ENCODE measurements at places on chromosomes 1 and 21.

- no peak for DNase-seq
Observed at GRCh38 chr1:187051618-187052232, 223.0 kb downstream of the PLA2G4A start.

DNA sequence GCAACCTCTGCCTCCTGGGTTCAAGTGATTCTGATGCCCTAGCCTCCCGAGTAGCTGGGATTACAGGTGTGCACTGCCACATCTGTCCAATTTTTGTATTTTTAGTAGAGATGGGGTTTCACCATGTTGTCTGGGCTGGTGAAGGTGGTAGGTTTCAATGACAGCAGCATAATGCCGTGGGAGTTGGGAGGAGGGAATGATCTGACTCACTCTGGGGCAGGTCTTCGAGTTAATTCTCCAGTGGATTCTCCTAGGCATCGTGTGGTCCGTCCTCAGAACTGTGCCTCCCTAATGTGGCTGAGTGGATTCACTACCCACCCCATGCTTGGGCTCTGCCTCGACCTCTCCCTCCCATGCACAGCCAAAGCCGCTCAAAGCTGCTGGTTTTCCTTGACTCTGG, 1.7 kb upstream of the GPR37L1 start:
- DNase-seq = no peak

- no peak for DNase-seq
Observed at GRCh38 chr1:54610048-54610447, 13.3 kb downstream of the FAM151A start.

DNA sequence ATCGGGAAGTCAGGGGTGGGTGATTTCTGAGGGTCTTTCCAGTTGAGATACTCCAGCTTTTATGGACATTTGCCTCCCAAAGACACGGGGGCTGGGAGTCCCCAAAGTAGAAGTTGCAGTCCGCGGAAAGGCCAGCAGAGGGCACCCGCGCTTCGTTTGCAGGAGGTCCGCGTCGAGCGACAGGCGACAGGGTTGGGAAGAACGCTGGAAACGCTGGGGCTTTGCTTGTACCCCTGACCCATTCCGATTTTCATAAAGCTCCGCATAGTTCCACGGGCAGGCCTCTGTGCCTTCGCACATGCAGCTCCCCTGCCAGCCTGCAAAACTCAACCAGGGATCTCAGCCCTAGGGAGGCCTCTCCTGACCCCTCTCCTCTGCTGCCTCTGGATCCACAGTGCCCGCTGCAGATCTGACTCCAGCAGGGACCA, 44.2 kb upstream of the LAPTM5 start:
- DNase-seq = peak; percentile 83

DNA sequence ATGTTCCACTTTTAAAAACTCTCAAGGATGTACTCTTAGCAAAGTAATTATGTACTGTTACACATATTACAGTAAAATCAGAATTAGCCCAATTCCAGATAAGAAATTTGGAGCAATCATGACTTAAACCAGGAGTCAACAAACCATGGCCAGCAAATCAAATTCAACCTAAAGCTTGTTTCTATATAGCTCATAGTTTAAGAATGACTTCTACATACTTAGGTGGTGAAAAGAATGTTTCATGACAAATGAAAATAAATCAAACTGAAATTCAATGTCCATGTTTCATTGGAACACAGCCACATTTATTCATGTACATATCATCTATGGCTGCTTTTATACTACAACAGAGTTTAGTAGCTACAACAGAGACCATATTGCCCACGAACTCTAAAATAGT, 35.1 kb downstream of the FRRS1 start:
- DNase-seq = no peak

GRCh38 chr1:170978371-170978910, 43.1 kb downstream of the MROH9 start:
- no peak for DNase-seq

DNA sequence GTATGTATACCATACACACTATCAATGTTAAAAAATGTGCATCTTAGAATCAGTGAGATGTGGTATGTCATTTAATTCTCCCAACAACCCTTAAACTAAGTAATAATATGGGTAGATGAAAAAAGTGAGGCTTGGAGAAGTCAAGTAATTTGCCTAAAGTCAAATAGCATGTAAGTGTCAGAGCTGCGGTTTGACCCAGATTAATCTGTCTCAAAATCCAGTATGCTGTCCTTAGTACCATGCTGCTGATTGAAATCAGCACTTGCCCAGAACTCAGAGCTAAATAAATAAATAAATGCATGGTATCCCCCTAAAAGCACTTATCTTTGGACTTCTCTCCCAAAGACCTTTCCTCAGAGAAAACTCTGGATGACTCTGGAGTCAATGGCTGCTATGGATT, 16.7 kb downstream of the BCL9 start:
- DNase-seq = no peak

DNA sequence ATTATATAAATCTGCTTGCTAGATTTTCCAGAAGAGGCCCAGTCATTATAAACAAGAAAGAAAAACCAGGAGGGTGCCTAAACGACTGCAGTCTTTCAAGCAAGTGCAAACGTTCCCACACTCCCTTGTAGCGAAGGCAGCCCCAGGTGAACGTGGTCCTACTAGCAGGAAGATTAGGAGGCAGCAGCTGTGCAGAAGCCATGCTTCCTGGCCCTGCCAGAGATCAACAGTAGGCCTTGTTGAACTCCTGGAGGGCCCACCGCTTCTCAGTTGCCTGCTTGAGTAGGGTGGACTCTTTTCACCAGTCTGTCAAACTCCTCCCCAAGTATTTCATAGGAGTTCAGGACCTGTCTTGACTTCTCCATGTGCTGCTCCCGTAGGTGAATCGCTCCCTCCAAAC, 163.0 kb upstream of the GORAB start:
- DNase-seq = no peak

- DNase-seq = no peak
Observed at GRCh38 chr1:226599636-226600238, 51.2 kb downstream of the STUM start.

DNA sequence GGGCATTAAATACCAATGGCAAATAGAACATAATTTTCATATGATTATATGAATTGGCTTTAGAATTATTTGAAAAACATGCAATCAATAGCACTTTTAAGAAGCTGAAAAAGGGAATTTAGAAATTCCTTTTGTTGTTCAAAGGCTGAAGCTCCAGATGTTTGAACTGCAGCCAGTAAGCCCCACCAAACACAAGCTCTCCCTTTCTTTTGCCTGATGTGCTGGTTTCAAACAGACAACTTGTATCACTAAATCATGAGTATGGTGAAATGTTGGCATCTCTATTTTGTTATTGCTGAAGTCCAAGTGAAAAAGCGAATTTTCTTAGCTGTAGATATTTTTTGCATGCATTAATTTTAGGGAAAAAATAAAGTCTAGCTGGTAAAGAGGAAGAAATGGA, 27.5 kb upstream of the NCAM2 start:
- DNase-seq = no peak

DNA sequence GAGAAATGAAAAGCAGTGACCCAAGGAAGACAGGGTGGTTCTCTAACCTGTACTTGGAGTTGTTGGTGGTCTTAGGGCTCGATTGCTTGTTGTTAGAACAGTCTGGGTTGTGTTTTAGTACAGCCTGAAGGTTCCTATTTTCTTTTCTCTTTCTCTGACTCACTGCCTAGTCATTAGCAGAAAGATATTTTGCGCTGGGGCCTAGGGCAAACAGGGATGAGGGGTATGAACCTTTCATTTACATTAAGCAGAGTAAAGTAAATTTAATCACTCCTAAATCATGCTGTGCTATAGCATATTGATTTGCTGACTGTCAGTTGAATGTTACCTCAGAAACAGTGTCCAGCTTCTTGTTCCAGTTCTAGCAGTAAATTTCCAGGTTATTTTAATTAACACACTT, 197.2 kb downstream of the RWDD3 start:
- DNase-seq = no peak

GRCh38 chr1:116545359-116545705, 25.5 kb downstream of the CD58 start:
- no peak for DNase-seq

DNA sequence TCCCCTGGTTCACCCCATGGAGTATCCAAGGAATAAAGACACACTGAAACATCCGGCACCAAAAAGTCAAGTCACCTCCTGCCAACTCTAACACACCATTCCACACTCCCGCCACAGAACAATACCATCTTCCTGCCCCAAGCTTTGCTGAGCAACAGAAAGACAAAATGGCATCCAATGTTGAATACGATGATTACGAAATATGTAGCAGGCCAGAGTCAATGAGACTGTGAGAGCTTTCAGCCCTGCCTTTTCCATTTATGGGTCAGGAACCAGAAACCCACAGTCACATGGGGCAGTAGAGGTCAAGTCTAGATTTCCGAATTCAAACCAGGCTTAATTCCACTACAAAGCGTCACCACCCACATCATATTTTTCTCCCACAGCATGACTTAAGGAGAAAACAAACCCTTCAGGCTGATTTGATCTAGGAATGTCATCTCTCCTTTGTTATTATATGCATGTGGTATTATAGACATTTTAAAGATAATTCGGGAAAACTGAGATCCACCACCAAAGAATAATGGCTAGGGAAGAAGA, 249.8 kb downstream of the SETD4 start:
- no peak for DNase-seq
